ENCODE measurements at places on chromosomes 3 and 15. TPM values are rescaled to one million over a fixed set of nuclear protein-coding genes. Genes with fewer than 3 reads are reported as not detected.

DNA sequence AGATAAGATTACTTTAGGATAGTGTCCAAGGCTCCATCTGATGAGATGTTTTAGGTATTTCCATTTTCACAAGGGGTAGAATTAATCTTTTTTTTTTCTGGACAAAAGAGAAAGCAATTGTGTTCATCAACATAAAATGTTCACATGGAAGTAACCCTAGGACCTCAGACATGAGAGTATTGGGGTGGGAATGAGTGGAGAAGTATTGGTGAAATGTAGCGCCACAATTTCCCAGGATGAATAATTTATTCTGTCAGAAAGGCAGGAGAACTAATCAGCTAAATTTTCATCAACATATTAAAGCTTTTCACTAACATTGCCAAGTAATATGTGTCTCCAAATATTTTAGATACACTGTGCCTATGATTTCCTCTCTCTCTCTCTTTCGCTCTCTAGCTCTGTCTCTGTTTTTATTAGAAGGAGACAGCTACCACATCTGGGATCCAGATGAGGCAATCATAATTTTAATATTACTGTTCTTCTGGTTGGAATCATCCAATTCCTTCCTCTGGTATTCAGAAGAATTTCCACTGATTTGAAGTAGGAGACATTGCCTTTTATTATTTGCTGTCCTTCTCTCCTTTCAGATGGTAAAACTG, 21.6 kb upstream of the ZNF280D start:
- DNase-seq: peak; percentile 80

GRCh38 chr15:58165661-58166060, 27.5 kb downstream of the AQP9 start:
- DNase-seq: peak; percentile 79

DNA sequence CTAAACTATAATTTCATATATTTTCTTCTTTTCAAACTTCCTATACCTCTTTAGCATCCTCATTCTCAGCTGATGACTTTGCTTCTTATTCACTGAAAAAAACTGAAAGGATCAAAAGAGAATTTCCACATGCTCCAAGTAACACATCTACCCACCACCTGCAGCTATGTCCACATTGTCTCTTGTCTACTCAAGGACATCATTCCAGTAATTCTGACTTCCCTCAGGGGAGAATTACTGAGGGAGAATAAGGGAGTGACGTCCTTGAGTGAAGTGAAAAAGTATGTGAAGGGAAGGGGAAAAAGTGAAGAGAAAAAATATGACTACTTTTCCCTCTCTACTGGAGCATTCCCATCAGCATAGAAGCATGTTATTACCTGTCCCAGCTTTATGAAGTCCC, 32.6 kb downstream of the ETFA start:
- DNase-seq: no peak

- peak; percentile 65 for DNase-seq
These were observed 541.3 kb downstream of the UNC13C start for GRCh38 chr15:54519577-54519976.

- DNase-seq: no peak
These were observed 29.5 kb upstream of the ULK4 start for GRCh38 chr3:41991437-41991836.

The ONECUT1 gene
- total RNA-seq: not detected

GRCh38 chr15:45265506-45265905, 13.5 kb downstream of the SLC28A2 start:
- no peak for DNase-seq
